ENCODE measurements at places on chromosomes 6 and 20. TPM values are rescaled to one million over a fixed set of nuclear protein-coding genes. Genes with fewer than 3 reads are reported as not detected.

DNA sequence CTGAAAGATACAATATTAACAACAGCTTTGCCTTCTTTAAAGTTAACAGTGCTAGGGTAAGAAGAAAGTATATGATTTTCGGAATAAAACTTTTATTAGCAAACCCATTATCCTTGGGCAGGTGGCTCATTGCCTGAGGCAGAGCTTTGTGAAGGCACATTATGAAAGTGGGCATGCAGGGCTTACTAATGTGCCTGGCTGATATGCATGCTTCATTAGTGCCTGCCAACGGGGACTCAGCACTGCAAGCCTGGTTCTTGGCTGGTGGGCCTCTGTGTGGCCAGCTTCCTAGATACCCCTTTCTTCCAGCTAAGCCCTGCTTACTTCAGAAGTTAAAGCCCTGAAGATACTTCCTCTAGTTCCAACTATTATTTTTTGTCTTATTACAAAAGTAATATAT lies 481.6 kb downstream of the ADGRB3 start:
- no peak for DNase-seq

GSTA1 gene
- not detected for total RNA-seq

EPM2A gene
- 18.0 TPM for total RNA-seq

DNA sequence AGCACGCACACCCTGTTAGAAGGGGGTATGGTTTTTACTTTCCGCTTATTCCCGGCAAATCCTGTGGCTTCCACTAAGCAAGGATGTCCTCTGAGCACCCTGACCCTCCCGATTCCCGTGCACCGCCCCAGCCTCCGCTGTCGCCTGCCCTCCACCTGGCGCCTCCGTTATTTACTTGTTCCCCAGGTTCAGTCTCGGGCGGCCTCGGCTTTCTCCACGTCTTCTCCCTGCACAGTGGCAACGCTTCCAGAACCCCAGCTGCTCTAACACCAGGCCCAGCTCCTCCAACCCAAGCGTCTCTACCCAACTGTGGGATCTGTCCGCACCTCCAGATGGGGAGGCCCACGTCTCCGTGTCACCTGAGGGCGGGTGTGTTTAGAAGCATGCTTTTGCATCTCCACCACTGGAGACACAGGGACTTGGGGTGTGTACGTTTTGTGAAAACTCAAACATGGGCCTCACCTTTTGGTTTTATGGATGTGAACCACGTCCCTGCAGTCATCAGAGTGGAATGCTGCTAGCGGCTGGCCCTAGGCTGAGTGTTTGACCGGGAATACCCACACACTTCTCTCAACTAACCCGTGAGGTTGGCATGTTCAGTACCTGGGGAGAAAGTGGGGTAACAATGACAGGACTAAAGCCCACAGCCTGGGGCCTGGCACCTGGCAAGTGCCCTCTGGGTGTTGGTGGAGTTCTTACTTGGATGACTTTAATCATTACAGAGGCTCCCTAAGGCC lies 79.9 kb downstream of the THBS2 start:
- DNase-seq = no peak

DNA sequence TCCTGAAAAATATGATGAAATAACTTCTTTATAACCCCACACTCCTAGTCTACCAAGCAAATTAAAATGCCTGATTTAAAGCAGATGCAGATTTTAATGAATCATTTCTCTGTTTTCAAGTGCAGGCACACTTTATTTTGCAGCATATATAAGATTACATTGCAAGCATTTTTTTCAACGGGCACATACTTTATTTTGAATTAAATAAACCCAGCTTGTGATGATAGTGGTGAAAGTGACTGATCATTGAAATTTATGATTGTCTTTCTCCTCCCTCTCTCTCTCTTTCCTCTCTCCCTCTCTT lies 12.2 kb upstream of the MOXD1 start:
- DNase-seq = no peak

GRCh38 chr6:24743265-24743943 lies 24.4 kb upstream of the C6orf62 start:
- DNase-seq = peak; percentile 65

DNA sequence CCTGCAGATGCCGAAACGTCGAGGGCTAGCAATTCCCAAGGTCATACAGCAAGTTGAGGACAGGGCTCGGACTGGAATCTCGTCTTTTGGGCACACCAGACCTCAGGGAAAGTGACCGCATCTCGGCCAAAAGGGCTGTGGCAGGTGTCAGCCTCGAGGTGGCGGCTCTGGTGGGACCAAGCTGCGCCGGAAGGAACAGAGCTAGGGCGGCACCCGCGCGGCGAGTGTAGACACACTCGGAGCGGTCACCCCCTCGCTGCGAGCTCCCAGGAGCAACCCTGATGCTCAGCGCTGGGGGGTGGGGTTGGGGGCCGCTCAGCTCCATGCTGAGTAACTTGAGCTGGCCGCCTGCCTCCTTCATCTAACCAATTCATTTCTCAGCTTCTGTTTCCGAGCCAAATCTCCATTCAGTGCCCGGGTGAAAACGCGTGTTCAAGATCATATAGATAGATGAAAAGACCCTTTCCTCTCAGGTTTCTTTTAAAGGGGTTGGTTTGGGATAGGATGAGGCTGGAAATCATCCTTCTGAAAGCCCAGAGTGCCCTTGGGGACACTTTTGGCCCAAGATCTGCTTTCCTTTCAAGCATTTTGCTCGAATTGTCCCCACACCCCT lies 2.2 kb upstream of the TUBB2B start:
- DNase-seq = peak; percentile 33
